Fibroblast of the aortic adventitia (primary cell): ENCODE measurements at places on chromosomes 6 and 20. TPM values are rescaled to one million over a fixed set of nuclear protein-coding genes. Genes with fewer than 3 reads are reported as not detected.

DNA sequence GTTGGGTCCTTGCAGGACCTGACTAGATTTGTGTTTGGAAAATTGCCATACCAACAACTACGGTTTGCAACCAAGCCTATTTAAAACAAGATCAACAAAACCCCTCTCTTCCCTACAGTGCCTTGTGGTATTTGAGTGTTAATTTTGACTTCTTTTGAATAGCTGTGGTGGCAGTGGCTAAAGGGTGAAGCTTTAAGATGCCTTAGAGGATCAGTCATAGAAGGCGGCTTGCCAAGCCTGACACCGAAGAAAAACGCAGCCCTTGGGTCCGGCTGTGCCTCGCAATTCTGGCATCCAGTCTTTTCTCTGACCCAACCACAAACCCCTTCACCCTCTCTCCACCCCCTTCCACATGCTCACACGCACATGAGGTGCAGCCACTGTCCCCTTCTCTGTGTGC, 32.6 kb downstream of the BMP6 start:
- DNase-seq: peak; percentile 96

DNA sequence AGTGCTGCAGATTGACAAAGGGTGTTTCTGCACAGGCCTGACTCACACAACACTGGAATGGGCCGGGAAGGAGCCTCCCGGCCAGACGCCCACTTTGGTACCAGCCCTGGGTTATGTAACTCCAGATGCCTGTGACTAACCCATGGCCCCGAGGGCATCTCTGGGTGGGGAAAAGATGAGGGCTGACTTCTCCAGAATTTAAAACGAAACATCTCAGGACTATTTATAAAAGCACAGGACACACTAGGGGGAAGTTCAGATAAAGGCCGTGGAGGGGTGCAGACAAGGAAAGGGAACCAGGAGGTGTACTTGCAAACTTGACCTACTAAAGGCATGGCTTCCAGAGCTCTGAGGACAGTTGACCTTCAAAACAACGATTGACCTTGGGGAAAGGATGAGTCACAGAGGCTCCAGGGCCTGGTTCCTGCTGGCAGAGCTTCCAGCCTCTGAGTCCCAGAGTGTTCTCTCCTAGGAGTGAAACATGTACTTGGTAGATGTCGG, 196.9 kb downstream of the NFATC2 start:
- peak; percentile 57 for DNase-seq

Gene NKAPL
- 1.3 and 1.9 TPM in 2 replicates for total RNA-seq

GRCh38 chr6:8234321-8234720, 132.0 kb upstream of the EEF1E1 start:
- DNase-seq: no peak

- DNase-seq: no peak
Observed at GRCh38 chr6:5619249-5619648, 357.9 kb downstream of the FARS2 start.

- DNase-seq: no peak
Observed at GRCh38 chr20:57136734-57137133, 129.7 kb downstream of the BMP7 start.

GRCh38 chr20:16349523-16350260, 223.6 kb downstream of the KIF16B start:
- peak; percentile 70 for DNase-seq

Gene OR2B6
- total RNA-seq: not detected in 2 replicates

GRCh38 chr6:90811596-90812226, 224.8 kb upstream of the MAP3K7 start:
- no peak for DNase-seq

GRCh38 chr6:39468385-39468784, 145.9 kb upstream of the KCNK16 start:
- no peak for DNase-seq

Gene CTCFL
- not detected in 2 replicates for total RNA-seq

Gene HCK
- total RNA-seq: not detected in 2 replicates

GRCh38 chr20:38167851-38168760, 3.0 kb upstream of the TGM2 start:
- peak; percentile 98 for DNase-seq

Gene LRRC1
- 2.5 and 8.3 TPM in 2 replicates for total RNA-seq

- DNase-seq: no peak
Observed at GRCh38 chr6:120774275-120774674, 560.0 kb downstream of the TBC1D32 start.

DNA sequence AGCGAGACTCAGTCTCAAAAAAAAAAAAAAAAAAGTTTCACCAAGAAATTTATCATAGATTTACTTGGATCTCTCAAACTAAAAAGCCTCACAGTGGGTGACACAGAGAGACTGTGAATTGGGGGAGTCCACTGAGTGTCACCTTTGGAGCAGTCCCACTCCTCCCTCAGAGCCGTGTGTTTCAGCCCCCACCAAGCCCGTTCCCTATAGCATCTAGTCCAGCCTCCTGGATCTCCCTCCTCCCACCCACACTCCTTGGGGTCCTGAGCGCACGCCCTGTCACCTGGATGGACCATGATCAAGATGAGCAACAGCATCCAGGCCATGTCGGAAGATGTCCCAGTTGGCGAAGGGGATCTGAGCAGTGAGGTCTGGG, 422 bp downstream of the NCR3 start:
- DNase-seq: no peak

Gene TIAM2
- total RNA-seq: 8.9 and 11.2 TPM in 2 replicates

Gene BPIFB4
- not detected in 2 replicates for total RNA-seq

Gene TAP2
- 12.4 and 17.0 TPM in 2 replicates for total RNA-seq

Gene LY6G6D
- total RNA-seq: not detected in 2 replicates

Gene LCA5
- total RNA-seq: 7.4 and 12.1 TPM in 2 replicates
